T-cell (primary cell): ENCODE measurements at places on chromosomes 3 and 15.

DNA sequence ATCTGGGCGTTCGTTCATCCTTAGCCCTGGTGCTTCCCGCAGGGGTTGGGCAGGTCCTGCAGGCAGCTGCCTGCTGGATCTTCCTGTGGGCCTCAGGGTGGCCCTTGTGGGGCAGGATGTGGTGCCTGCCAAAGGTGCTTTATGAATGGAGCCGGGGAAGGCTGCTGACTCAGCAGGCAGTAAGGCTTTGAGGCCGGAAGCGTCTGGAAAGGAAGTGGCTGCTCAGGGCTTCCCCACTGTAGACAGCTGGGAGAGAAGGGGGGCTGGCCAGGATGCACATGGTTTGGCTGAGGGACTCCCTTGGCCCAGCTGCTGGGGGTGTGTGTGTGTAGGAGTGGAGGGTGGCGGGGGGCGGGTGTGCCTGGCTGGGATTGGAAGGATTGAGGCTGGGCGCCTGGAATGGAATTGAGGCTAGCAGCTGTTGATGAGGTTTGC, 12.9 kb downstream of the CD276 start:
- H3K4me1 ChIP-seq = peaks cover 5% of the 10 kb centered on the region
- H3K36me3 ChIP-seq = no peaks in the 10 kb centered on the region
- peaks cover 2% of the 10 kb centered on the region for H3K27me3 ChIP-seq
- H3K27ac ChIP-seq = no peak overlapping the region
- DNase-seq = peak; percentile 71

- H3K27me3 ChIP-seq = no peaks in the 10 kb centered on the region
- DNase-seq = peak; percentile 40
These were observed 23.9 kb downstream of the SEC22C start for GRCh38 chr3:42557854-42558253.

DNA sequence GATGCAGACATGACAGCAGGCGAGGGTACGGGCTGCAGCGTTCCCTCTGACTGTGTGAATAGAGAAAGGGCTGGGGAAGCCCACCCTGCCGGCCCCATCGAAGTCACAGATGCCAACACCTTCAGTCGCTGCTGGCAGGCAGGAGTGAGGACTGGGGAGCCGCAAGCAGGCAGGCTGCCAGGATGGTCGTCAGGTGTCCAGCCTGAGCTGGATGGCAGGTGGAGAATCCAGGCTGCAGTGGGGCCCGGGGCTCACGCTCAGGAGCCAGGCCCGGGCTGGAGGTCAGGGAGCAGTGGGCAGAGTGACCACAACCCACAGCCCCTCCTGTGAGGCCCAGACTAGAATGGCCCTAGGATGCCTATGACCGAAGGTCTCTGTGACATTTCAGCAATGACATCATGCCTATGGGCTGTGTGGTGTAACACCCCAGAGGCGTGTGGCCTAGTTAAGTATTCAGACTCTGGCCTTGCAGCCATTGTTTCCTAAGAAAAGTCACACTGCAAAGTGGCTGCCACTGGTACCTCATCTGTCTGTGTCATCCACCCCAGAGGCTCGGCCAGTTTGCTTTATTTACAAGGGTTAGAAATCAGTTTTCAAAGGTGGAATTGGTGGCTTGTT, 15.7 kb downstream of the PRR23E start:
- no peak overlapping the region for H3K27ac ChIP-seq
- H3K36me3 ChIP-seq = no peaks in the 10 kb centered on the region
- no peak for DNase-seq
- no peaks in the 10 kb centered on the region for H3K4me1 ChIP-seq

- no peaks in the 10 kb centered on the region for H3K4me1 ChIP-seq
- no peak for DNase-seq
- H3K27me3 ChIP-seq = no peaks in the 10 kb centered on the region
- H3K4me3 ChIP-seq = no peak overlapping the region
- no peak overlapping the region for H3K27ac ChIP-seq
These were observed 523.7 kb upstream of the TGFBR2 start for GRCh38 chr3:30082652-30083051.

GRCh38 chr3:107740992-107741896, 218.5 kb downstream of the BBX start:
- no peak overlapping the region for H3K27ac ChIP-seq
- no peaks in the 10 kb centered on the region for H3K4me1 ChIP-seq
- no peak overlapping the region for H3K4me3 ChIP-seq
- no peak for DNase-seq

DNA sequence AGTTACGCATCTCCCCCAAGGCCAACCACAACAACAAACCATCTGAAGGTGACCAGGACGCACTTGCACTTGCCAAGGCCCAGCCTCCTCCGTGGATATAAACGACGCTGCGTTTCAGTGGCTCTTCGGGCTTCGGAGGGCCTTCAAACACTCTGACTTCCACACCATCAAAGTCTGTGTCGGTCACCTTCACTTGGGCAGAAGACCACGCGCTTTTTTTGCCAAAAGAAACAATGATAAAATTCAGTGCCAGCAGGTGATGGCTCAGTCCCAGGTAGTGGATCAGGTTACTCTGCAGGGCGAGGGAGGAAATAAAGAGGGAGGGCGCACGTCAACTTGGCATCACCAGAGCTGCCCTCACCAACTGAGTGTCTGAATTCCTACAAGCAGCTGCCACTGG, 63.0 kb downstream of the NCEH1 start:
- peaks cover 6% of the 10 kb centered on the region for H3K36me3 ChIP-seq
- no peak overlapping the region for H3K4me3 ChIP-seq
- no peaks in the 10 kb centered on the region for H3K27me3 ChIP-seq
- H3K4me1 ChIP-seq = no peaks in the 10 kb centered on the region

DNA sequence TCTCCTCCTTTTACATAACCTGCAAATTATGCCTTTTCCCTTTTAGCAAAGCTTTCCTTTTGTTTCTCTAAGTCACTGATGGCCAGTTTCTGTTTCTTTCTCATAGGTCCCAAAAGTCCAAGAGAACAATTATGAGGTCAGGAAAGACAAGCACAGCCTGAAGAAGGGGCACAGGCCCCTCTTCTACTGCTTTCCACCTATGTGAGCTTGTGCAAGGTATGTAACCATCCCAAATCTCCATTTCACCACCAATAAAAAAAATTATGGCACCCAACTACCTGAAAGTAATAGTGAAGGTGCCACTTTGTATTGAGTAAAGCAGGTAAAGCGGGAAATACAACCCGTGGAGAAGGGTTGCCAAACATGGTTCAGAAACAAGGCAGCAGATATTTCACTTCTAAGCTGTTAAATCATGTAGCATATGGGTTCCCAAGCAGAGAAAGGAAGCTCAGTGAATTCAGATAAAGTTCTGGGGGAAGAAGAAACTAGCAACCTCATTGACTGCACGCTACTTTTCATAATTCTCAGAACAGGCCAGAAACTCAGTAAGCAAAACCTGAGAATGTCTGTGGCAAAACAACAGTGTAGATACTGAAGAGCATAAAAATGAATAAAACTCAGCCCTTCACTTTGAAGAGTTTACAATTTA, 4.2 kb downstream of the PLOD2 start:
- H3K4me1 ChIP-seq = peaks cover 6% of the 10 kb centered on the region
- DNase-seq = no peak
- no peaks in the 10 kb centered on the region for H3K36me3 ChIP-seq
- no peak overlapping the region for H3K27ac ChIP-seq

GRCh38 chr15:94324117-94324826, 92.9 kb downstream of the MCTP2 start:
- no peak for DNase-seq
- H3K4me1 ChIP-seq = peaks cover 8% of the 10 kb centered on the region
- H3K27ac ChIP-seq = no peak overlapping the region
- H3K4me3 ChIP-seq = no peak overlapping the region
- no peaks in the 10 kb centered on the region for H3K36me3 ChIP-seq

DNA sequence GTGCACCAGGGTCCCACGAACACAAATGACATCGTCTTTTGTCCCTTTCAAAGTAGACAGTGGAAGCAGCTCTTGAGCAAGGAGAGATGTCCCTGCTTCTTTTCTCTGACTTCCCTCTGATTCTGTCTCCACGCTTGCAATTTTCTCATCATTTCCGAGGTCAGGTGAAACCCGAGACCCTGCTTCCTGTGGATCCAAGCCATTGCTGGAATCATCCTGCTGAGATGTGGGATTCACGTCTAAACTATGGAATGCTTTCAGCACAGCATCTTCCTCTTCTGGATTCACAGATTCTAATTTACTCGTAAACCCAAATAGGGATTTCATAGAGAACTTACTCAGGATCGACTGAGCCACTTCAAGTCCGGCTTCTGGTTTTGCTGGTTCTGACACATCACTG, 127.1 kb downstream of the FMN1 start:
- DNase-seq = no peak
- H3K4me1 ChIP-seq = peaks cover 18% of the 10 kb centered on the region
- no peaks in the 10 kb centered on the region for H3K36me3 ChIP-seq
- H3K27ac ChIP-seq = no peak overlapping the region
- H3K4me3 ChIP-seq = no peak overlapping the region

DNA sequence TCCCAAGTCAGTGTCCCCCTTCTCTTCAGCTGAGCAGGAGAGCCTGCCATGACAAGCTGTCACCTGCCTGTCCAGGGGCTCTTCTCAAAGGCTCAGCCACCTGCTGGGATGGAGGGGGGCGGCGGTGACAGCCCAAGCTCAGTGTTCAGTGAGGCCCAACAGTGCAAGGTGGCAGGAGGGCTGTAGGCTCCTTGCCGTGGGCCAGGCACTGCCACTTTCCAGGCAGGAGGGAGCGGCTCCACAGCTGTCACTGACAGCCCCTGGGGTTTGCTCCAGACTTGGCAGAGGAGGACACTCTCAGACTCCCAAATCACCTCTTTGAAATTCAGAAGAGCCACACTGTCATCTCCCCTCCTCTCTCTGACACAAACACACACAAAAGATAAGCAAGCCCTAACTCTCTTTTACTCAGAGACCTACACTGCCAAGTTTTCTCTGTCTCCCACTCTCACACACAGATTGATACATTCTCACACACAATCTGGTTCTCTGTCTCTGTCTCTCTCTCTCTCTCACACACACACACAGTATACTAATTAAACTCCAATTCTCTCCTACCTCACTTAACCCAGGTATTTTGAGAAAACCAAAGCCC, 443.3 kb downstream of the EPHB1 start:
- no peaks in the 10 kb centered on the region for H3K36me3 ChIP-seq
- DNase-seq = no peak
- no peak overlapping the region for H3K4me3 ChIP-seq

DNA sequence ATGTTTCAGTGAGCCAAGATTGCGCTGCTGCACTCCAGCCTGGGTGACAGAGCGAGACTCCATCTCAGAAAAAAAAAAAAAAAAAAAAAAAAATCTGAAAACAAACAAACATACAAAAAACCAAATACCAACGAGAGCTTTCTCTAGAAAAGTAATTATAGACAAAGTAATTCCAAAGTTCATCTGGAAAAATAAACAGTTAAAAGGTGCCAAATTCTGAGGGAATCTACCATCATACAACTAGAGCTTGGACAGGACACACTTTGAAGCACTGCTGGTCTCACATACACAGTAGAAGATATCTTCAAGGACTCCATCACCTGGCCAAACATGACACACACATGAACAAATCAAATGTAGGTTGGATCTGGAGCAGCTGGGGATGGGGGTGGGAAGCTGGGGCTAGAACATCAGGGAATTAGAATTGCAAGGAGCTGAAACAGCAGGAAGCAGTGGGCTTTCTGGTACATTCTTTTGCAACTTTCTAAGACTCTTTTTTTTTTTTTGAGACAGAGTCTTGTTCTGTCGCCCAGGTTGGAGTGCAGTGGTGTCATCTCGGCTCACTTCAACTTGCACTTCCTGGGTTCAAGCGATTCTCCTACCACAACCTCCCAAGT, 41.1 kb upstream of the CTSH start:
- no peak overlapping the region for H3K27ac ChIP-seq
- DNase-seq = no peak
- peaks cover 17% of the 10 kb centered on the region for H3K27me3 ChIP-seq
- no peaks in the 10 kb centered on the region for H3K4me1 ChIP-seq

- no peaks in the 10 kb centered on the region for H3K27me3 ChIP-seq
- DNase-seq = no peak
- H3K4me1 ChIP-seq = peaks cover 24% of the 10 kb centered on the region
- H3K27ac ChIP-seq = no peak overlapping the region
- no peak overlapping the region for H3K4me3 ChIP-seq
These were observed 17.2 kb downstream of the SSUH2 start for GRCh38 chr3:8627201-8627940.

- no peaks in the 10 kb centered on the region for H3K36me3 ChIP-seq
- H3K27me3 ChIP-seq = no peaks in the 10 kb centered on the region
- DNase-seq = no peak
- H3K4me3 ChIP-seq = no peak overlapping the region
- no peak overlapping the region for H3K27ac ChIP-seq
These were observed 28.7 kb downstream of the PFN2 start for GRCh38 chr3:149941946-149942345.

- no peaks in the 10 kb centered on the region for H3K27me3 ChIP-seq
- H3K4me3 ChIP-seq = no peak overlapping the region
- no peak for DNase-seq
- peaks cover 7% of the 10 kb centered on the region for H3K4me1 ChIP-seq
- H3K36me3 ChIP-seq = no peaks in the 10 kb centered on the region
These were observed 778 bp downstream of the ARL6 start for GRCh38 chr3:97765336-97765735.

DNA sequence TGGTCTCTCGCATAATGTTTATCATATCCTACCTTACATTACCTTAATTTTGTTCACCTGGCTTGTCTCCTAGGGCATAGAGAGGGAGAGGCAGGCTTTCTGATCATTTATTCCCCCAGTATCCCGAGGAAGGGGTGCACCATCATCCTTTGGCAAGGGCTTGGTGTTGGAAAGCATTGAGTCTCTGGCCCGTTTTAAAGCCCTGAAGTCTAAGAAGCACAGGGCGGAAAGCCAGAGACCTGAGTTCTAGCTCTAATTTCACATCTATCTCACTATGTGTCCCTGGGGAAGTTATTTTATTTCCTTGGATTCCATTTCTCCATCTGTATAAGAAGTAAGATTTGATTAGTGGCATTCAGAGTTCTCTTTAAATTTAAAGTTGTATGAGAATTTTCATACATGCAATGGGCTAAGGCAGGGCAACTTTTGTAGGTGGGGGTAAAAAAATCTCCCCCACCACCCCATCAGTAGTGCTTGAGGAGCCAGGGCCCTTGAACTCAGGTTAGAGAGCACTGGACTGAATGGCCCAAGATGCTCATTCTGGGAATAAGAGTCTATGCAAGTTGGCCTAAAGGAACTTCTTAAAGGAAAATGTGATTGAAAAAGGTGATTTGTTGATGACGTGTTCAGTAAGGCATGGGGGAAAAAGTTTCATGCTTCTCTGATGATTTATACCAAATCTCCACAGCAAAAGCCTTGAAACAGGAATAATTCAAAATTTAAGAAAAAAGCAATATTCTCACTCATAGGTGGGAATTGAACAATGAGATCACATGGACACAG, 10.1 kb downstream of the TMC3 start:
- H3K4me1 ChIP-seq = no peaks in the 10 kb centered on the region
- H3K27ac ChIP-seq = no peak overlapping the region
- no peak for DNase-seq
- H3K4me3 ChIP-seq = no peak overlapping the region
- H3K36me3 ChIP-seq = no peaks in the 10 kb centered on the region
